ENCODE measurements at places on chromosomes 4 and X.

DNA sequence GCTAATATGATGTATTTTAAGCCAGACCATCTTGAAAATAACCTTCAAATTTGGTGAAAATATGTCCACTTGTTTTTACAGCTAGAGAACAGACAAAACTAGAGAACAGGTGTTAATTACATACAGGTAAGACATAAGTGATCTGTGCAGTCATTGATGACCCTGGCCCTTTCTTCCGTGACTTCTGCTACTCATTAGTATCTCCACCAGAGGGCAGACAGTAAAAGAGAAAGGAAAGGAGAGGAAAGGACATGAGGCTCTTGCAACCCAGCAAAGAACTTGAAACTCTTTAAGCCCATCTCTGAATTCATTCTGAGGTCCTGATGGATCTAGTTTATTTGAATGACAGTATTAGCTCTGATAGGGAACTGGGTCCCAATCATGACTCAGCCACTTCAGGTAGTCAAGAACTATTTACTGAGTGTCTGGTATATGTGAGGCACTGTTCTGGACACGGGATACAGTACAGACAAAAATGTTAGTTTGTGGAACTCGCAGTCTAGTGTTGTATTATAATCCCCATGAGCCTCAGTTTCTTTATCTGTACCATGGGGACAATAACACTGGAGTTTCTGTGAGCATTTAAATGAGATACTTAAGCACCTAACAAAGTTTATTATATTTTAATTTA is 121.0 kb upstream of the TEX13D start:
- DNase-seq: peak; percentile 33

- no peak for DNase-seq
Measured at GRCh38 chrX:115449742-115450141, 111.2 kb upstream of the PLS3 start.

DNA sequence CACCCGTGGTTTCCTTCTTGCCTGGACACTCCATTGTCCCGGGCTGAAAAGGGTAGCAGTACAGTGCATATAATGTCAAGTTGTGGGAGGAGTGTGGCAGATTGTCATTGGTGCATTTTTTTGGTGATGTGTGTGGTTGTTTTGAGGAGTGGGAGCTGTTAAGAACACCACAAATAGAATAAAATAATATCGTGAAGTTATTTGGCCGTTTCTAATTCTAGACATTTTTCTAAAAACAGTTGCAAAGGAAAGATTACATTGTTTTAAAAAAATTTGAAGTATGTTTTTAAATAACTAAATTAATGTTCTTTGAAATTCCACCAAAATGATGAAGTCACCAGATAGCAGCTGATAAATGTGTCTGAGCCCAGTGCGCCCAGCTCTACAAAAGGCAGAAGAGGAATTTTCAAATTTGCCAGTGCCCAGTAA is 1.3 kb downstream of the PKD2 start:
- no peak for DNase-seq

DNA sequence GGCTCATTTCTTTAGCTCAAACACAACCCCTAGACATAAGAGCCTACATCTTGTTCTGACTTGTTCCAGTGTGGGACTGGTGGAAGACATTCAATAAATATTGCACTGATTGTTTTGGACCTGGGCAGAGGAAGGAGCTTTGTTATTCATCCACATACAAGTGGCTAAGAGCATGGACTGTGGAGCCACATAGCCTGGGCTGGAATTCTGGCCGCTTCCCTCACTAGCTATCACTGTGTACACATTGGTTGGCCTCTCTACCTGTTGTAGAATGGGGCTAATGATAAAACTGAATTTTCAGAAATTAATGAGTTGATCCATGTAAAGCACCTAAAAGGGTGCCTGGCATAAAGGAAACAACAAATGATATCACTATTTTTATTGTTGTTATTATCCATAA is 80.0 kb downstream of the ZNF674 start:
- no peak for DNase-seq

GRCh38 chr4:155489271-155489670 is 112.5 kb upstream of the MAP9 start:
- DNase-seq: no peak

DNA sequence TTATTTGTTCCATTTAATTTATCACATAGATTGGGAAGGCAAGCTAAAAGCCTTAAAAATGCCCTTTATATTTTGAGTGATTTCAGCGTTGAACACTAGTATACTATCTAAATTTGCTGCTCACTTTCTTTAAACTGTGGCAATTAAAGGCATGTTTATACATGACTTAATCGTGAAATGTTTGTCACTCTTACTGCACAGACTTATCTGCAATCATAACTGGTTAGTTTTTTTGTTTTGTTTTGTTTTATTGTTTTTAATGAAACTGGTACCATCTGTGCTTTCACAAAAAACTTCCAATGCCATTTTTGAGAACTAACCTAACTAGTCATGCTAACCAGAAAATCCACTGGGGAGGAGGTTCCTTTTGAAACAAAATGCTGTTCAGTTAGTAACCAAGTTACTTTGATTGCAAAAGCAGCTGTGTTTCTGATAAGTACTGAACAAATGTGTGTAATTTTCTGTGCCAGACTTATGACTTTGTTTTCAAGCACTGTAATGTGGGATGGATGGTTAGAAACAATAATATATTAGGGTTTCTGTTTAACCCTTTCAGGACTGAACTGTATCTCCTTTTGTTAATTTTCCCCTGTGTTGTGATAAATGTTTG is 56.1 kb downstream of the CCKAR start:
- DNase-seq: no peak

DNA sequence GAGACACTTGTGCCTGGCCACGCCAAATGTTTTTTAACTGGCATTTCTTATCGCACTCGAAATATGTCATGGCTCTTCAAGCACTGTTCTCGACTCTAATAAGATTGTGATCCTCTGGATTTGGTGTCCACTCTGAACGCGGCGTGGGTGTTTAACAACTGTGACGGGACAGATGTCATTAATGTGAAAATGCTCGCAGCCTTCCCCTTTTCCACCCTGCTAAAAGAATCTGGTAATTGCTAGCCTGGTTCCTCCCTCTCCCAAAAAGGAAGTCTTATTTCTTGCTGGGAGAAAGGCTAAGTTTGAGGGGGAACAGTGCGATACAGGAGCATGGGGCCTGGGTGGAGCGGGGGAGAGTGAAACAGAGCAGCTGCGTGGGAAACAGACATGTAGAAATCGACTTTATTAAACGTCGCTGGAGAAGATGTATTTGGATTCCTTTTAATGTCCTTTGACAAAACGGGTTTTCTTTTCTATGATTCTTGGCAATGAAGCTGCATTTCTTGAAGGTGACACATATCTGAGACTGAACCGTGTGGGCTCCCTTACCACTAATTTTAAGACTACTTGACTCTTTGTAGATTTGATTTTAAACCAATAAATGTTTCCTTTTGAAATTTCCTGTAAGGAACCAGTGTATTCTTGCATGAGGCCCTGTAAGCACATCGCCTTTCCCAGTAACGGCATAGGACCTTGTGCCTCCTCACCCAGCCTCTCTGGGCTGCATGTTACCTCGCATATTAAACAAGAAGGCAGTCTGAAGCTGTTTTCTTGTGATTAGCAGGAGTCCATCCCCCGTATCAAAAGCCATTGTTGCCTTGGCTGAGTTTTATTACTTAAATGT is 17.8 kb downstream of the TBC1D1 start:
- DNase-seq: no peak

GRCh38 chr4:5030221-5030620 is 11.0 kb upstream of the CYTL1 start:
- no peak for DNase-seq

- DNase-seq: no peak
Measured at GRCh38 chr4:38764277-38764676, 18.5 kb downstream of the TLR10 start.

- no peak for DNase-seq
Measured at GRCh38 chr4:168981942-168982341, 28.1 kb downstream of the CBR4 start.

GRCh38 chr4:181147416-181147951 is 1095.7 kb upstream of the TENM3 start:
- no peak for DNase-seq

DNA sequence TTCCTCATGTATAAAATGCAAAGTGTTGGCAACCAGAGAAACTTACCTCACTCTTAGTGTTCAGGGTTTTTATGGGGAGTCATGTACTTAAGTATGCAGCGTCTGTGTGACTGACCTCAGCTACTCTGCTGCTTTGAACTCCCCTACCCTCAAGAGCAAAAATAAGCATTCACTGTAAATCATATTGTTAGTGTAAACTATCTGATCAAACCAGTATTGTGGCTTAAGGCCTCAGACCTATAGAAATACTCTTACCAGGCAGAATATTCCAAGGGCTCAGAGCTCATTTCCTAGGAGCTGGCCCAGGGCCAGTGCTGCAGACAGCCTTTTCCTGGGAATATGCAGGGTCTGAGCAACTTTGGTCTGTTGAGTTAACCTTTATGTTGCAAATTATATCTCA is 453.1 kb downstream of the CCSER1 start:
- DNase-seq: no peak

DNA sequence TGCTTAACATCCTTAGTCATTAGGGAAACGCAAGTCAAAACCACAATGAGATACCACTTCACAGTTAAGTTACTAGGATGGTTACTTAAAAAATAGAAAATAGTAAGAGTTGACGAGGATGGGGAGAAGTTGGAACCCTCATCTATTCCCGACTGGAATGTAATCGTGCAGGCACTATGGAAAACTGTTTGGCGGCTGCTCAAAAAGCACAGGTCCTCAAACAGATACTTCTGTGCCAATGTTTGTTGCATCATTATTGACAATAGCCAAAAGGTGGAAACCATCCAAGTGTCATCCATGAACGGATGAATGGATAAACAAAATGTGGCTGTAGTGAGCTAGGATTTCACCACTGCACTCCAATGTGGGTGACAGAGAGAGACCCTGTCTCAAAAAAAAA is 11.7 kb downstream of the CTAG1B start:
- DNase-seq: no peak

DNA sequence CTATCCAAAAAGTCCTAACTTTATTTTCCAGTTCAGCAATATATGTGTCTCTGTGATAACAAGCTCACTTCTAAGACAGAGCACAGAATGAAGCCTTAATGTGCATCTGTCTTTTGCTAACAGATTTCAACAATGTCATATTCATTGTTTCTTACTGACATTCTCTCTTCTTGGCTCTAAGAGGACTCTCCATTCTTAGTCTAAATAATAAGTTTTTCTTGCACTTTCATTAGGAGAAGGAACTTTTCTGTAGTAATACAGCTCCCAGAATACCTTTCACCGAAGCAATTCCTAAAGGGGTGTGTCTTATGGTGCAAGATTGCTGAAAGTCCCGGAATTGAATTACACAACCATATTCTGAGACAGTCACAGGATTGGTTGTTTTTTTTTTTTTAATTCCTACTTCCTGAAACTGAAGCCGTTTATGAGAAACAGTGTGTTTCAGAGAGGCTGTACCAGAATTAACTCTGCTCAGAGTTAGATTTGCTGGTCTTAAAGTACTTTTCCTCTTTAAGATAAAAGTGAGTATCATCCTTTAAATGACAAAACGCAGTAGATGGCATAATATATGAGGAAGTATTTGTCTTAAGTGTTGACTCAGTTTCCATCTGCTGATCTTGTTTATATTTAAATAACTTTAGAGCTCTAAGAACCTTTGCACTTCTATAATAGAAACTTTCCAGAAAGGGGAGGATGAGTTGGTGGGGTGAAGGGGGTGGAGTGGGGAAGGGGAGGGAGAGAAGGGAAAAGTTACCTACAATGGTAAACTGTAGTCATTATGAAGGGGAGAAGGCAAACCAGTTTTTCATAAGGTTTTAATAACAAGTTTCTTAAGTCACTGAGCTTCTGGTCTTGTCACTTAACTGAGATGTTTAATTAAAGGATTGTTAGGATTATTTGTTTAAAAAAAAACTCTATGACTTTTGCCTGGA is at the start of gene ALPK1:
TSS of gene ALPK1 (plus strand) at position 421 of the 932 bp plus-strand sequence.
- DNase-seq: no peak

GRCh38 chr4:101123231-101123630 is 224.1 kb downstream of the PPP3CA start:
- DNase-seq: no peak

- DNase-seq: no peak
Measured at GRCh38 chr4:20359692-20360091, 108.0 kb downstream of the SLIT2 start.

DNA sequence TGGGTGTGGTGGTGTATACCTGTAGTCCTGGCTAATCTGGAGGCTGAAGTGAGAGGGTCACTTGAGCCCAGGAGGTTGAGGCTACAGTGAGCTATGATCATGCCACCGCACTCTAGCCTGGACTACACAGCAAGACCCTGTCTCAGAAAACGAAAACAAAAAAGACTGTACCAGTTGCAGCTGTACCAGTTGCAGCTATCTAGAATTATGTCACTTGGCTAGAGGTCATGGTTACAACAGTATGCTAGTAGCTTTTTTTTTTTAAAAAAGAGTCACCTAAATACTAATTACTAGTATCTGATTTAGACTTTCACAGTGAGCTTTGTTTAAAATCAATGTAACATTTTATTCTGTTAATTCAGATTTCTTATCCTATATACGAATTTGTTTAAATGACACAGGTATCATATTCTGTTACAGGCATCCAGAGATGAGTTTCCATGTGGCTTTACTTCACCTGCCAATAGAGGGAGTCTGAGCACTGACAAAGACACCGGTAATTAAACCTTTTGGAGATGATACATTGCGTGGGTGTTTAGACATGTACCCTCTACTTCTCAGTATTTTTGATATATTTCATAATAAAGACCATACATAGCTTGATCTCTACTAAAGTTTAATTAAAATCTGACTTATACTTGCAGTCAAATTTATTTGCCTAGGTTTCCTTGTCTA is 100.2 kb upstream of the IL13RA1 start:
- no peak for DNase-seq

- no peak for DNase-seq
Measured at GRCh38 chr4:137065311-137065710, 467.0 kb downstream of the PCDH18 start.

GRCh38 chrX:44828008-44828605 is 15.7 kb upstream of the DUSP21 start:
- DNase-seq: no peak

DNA sequence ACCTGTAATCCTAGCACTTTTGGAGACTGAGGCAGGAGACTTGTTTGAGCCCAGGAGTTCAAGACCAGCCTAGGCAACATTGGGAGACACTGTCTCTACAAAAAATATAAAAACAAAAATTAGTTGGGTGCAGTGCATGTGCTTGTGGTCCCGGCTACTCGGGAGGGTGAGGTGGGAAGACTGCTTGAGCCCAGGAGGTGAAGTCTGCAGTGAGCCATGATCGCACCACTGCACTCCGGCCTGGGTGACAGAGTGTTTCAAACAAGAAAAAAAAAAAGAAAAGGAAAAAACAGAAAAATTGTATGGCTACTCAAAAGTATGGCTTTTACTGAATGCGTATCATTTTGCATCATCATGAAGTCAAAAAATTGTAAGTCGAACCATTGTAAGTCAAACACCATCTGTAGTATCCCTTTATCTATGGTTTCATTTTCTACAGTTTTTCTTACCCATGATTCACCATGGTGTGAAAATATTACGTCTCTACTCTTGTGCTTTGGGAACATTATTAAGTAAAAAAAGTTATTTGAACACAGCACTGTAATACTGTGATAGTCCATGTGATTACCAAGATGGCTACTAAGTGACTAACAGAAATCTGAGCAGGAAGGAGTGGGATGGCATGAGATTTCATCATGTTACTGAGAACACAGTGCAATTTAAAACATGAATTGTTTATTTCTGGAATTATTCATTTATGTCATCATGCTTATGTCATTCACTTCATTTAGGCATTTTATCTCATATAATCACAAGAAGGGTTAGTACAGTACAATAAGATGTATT is 26.5 kb upstream of the MANBA start:
- DNase-seq: no peak
